Stimulated activated CD4-positive, alpha-beta T cell treated with anti-CD3 and anti-CD28 coated beads, Interleukin-1b, Interleukin-23, amount 100 ng/mL, for 4 hours (primary cell): ENCODE measurements at places on chromosomes 4 and X.

GRCh38 chrX:53479301-53479700 lies 45.1 kb upstream of the HSD17B10 start:
- no peak for DNase-seq

GRCh38 chr4:24488399-24489164 lies 95.8 kb downstream of the DHX15 start:
- no peak for DNase-seq

- no peak for DNase-seq
Observed at GRCh38 chrX:150643958-150644357, 49.2 kb upstream of the MTMR1 start.

- DNase-seq = no peak
Observed at GRCh38 chr4:149791851-149792250, 23.8 kb downstream of the IQCM start.

- DNase-seq = no peak
Observed at GRCh38 chrX:47802589-47802988, 34.1 kb upstream of the ZNF81 start.

DNA sequence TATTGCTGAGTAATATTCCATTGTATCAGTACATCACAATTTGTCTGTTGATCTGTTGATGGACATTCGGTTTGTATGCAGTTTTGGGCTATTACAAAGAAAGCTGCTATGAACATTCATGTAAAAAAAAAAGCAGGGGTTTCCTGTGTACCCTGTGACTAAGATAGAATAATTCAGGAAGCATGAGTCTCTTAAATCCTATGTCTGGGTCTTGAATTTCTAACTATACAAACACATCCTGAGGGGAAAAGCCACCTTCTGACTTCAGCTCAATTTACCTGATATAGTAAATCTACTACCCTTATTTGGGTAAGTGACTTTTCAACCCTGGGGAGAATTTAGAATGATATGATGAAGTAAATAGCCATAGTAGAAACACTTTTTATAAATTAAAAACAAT lies 94.6 kb upstream of the FUNDC1 start:
- no peak for DNase-seq

GRCh38 chrX:134173541-134174272 lies 63.3 kb upstream of the CCDC160 start:
- DNase-seq = no peak

DNA sequence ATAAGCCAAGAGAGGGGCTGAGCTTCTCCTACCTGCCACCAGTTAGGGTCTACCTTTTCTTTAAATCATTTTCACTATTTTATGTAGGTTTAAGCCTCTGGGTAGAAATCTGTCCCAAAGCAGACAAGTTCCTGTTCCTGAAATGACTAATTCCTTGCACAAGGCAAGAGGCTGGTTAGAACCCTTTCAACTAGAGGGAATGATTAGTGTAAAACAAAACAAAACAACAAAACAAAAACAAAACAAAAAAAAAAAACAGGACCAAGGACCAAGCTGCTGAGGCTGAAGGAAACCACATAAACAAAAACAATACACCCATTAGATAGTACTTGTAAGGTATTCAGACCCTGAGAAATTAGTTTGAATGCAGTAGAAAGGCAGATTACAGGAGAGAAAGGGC lies 62.7 kb downstream of the MAML3 start:
- no peak for DNase-seq

- no peak for DNase-seq
Observed at GRCh38 chrX:70001269-70001668, 48.5 kb downstream of the AWAT2 start.

- DNase-seq = no peak
Observed at GRCh38 chr4:24655326-24655725, 71.0 kb upstream of the DHX15 start.

DNA sequence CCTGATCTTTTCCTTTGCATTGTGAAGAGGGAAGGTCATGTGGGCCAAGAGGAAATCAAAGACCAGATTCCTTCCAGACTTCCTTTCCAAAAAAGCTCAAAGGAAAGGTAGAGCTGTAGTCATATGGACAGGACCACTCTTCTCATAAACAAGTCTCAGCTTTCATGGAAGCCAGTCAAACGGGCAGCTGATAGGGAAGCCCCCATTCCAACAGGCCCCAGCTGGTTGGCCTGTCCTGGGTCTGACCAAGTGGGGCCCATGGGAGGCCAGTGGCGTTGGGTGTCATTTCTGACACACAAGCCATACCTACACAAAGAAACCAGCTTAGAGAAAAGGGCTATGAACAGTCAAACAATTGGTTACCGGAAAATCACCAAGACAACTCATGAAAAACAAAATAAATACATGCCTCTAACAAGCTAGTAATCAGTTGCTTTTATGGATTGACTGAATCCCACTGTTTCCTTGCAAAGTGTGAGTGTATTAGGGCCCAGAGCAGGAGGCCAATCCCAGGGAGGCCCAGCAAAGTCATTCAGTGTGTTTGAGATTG lies 149.6 kb upstream of the MAMLD1 start:
- no peak for DNase-seq

- DNase-seq = no peak
Observed at GRCh38 chrX:25016361-25016671, 551 bp upstream of the ARX start.

GRCh38 chrX:18956303-18957032 lies 27.4 kb downstream of the PHKA2 start:
- DNase-seq = no peak

DNA sequence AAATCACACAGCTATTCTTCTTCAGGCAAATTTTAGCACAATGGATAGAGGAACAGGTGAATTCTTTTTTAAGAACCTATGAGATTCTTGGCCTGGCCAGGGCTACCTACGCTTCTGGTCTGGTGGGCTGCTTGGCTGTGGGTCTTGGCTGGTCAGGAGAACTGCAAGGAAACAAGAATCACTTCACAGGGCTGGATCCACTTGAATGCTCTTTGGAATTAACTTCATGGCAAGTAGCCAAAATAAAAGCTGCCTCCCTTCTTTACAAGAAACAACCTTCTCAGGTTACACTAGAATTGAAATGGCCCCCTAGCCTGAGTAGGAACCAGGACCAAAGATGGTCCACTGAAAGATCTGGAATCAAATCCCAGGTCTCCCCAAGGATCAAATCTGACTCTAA lies 519.1 kb downstream of the IQCM start:
- DNase-seq = no peak

GRCh38 chr4:71275570-71275969 lies 63.2 kb upstream of the SLC4A4 start:
- DNase-seq = no peak

GRCh38 chr4:109989618-109990017 lies 76.9 kb downstream of the EGF start:
- no peak for DNase-seq

- DNase-seq = no peak
Observed at GRCh38 chr4:2042947-2043395, 16.2 kb upstream of the NAT8L start.

GRCh38 chr4:11511321-11511720 lies 82.6 kb upstream of the HS3ST1 start:
- no peak for DNase-seq

DNA sequence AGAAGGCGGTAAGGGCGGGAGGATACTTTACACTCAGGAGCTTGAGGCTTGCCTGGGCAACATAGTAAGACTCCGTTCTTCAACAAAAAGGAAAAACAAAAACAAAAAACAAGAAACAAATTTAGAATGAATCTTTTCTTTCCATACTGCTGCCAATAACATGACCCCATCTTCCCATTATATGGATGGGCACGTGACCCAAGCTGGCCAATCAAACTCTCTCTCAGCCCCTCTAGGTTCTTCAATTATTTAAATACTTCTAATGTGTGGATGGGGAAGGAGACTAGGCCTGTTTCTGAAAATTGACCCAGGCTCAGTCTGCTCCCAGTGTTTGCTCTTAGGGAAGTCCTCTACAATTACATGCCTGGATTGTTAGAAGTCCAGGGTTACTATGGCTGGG lies 22.2 kb upstream of the ATP6AP2 start:
- no peak for DNase-seq

GRCh38 chr4:151768835-151769234 lies 8.0 kb upstream of the GATB start:
- DNase-seq = no peak

GRCh38 chr4:51995647-51996220 lies 24.4 kb downstream of the LRRC66 start:
- no peak for DNase-seq

- DNase-seq = no peak
Observed at GRCh38 chr4:188993871-188994270, 854.6 kb downstream of the TRIML1 start.

GRCh38 chrX:74461384-74461783 lies 40.1 kb downstream of the SLC16A2 start:
- DNase-seq = no peak

- DNase-seq = no peak
Observed at GRCh38 chr4:37830640-37831039, 4.2 kb downstream of the PGM2 start.

GRCh38 chrX:7109838-7110793 lies 37.4 kb upstream of the STS start:
- DNase-seq = no peak

DNA sequence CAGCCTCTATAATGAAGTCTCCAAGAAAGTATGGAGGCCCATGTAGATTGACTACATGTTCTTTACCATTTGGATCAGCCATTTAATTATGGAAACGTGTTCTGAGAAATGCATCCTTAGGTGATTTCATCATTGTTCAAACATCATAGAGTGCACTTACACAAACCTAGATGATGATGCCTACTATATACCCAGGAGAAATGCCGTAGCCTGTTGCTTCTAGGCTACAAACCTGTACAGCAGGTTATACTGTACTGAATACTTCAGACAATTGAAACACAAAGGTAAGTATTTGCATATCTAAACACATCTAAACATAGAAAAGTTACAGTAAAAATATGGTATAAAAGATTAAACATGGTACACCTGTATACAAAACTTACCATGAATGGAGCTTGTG lies 186.5 kb upstream of the FSTL5 start:
- DNase-seq = no peak
